IMR-90 (cell line): ENCODE measurements at places on chromosomes 5 and 9. TPM values are rescaled to one million over a fixed set of nuclear protein-coding genes. Genes with fewer than 3 reads are reported as not detected.

GRCh38 chr5:5421149-5421960 is 1.1 kb upstream of the ICE1 start:
- no peaks in the 10 kb centered on the region for H3K27me3 ChIP-seq
- H3K36me3 ChIP-seq, result no peaks in the 10 kb centered on the region
- H3K27ac ChIP-seq, result peak overlapping the region; percentile 65
- peak overlapping the region; percentile 59 for H3K4me3 ChIP-seq

- H3K27ac ChIP-seq, result peak overlapping the region; percentile 78
- peak; percentile 55 for DNase-seq
- H3K27me3 ChIP-seq, result no peaks in the 10 kb centered on the region
- no peaks in the 10 kb centered on the region for H3K36me3 ChIP-seq
- H3K4me1 ChIP-seq, result peaks cover 42% of the 10 kb centered on the region
Measured at GRCh38 chr9:129336601-129337331, 158.7 kb upstream of the IER5L start.

DNA sequence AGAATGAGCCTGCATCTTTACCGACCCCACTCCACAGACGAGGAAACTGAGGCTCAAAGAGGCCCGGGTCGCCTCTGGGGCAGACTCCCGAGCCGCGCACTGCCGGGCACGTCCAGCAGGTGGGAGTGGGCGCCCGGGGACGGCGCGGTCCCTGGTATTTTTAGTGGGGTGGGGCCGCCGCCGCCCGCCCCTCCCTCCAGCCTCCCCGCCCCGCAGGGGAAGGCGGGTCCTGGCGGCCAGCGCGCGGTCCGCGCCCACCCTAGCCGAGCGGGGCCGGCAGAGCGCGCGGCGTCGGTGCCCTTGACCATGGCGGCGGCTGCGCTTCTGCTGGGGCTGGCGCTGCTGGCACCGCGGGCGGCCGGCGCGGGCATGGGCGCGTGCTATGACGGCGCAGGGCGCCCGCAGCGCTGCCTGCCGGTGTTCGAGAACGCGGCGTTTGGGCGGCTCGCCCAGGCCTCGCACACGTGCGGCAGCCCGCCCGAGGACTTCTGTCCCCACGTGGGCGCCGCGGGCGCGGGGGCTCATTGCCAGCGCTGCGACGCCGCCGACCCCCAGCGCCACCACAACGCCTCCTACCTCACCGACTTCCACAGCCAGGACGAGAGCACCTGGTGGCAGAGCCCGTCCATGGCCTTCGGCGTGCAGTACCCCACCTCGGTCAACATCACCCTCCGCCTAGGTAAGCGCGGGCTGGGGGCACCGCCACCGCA is at the start of gene LAMC3:
LAMC3 (plus strand) TSS at position 266 of the 710 bp plus-strand sequence; CDS start at position 307, 41 bp downstream.
- H3K27me3 ChIP-seq, result peaks cover 55% of the 10 kb centered on the region
- peak within 1 kb of the TSS; percentile 16; the same call in 1 of the 2 replicates for H3K4me3 ChIP-seq
- H3K27ac ChIP-seq, result no peak within 1 kb of the TSS
- no peak for DNase-seq

- peaks cover 32% of the 10 kb centered on the region for H3K36me3 ChIP-seq
- no peak for DNase-seq
- no peak overlapping the region for H3K4me3 ChIP-seq
Measured at GRCh38 chr5:33448118-33448517, 7.4 kb downstream of the TARS1 start.

DNA sequence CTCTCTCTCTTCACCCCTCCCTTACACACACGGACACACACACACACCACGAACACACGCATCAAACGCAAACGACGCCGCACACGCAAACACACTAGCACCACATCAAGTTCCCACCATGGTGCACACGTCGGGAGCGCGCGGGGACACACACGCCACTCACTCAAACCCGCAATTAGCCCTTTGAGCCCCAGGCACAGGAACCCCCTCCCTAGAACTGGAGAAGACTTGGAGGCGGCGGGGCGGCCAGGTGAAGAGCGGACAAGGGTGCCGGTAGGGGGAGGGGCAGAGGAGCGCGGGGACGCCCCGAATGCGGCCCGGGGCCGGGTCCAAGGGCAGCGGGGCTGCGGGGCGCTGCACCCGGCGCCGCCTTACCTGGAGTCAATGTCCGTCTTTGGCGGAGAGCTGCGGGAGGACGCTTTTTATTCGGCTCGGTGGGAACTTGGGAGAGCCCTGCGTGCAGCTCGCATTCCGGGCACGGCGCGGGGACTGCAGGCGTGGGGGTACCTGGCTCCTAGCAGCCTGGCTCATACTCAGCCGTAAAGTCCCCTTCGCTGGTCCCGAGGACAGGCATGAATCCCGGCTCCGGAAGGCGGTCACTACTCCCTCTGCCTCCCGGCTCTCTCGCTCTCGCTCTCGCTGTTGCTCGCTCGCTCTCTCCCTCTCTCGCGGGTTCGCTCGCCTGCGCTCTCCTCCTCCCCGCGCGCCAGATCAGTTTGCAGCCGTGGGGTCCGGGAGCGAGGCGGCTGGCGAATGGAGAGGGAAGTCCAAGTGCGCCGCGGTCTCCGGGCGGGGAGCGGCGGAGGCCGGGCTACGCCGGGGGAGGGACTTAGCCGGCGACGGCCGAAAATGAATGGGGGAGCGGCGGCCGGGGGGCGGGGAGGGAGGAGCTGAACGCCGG is at the start of gene BRINP1:
BRINP1 (minus strand) TSS at position 755 of the 901 bp plus-strand sequence. CDS start 56,080 bp downstream, outside the sequence.
- no peaks in the 10 kb centered on the region for H3K27me3 ChIP-seq
- no peak within 1 kb of the TSS for H3K27ac ChIP-seq
- no peaks in the 10 kb centered on the region for H3K4me1 ChIP-seq
- no peaks in the 10 kb centered on the region for H3K36me3 ChIP-seq
- no peak for DNase-seq

GRCh38 chr5:171444582-171444981 is 25.1 kb downstream of the FGF18 start:
- no peaks in the 10 kb centered on the region for H3K27me3 ChIP-seq
- no peaks in the 10 kb centered on the region for H3K36me3 ChIP-seq
- no peak overlapping the region for H3K4me3 ChIP-seq
- H3K27ac ChIP-seq, result no peak overlapping the region
- DNase-seq, result no peak

DNA sequence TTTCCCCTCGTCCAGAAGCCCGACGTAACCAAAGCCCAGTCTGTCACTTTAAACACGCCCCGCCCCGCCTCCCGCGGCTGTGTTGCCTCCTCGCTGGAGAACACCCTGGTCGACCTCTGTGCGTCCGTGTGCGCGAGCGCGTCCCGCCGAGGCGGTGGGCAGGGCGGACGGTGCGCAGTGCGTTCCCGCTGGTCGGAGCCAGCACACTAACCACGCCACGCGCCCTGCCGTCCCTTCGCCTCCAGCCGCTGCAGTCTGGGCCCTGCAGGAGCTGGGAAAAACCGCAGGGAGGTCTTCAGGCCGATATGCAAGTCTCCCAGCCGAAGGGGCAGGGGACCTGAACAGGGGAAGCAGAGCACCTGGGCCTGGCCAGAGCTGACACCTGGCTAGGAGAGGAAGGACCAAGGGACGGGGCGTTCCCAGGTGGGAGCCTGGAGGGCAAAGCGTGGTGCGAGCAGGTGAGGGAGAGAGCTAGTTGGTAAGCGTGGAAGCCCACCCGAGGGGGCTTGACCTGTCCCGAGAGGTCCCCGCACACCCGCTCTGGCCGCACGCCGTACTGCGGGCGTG is 1.3 kb upstream of the PHPT1 start:
- H3K36me3 ChIP-seq, result peaks cover 14% of the 10 kb centered on the region; the same call in 1 of the 2 replicates
- peak; percentile 73 for DNase-seq
- H3K27me3 ChIP-seq, result peaks cover 22% of the 10 kb centered on the region
- H3K4me1 ChIP-seq, result peaks cover 9% of the 10 kb centered on the region
- peak overlapping the region; percentile 92 for H3K4me3 ChIP-seq
- H3K27ac ChIP-seq, result peak overlapping the region; percentile 90

BNC2 gene
- 15.5 and 16.6 TPM in 2 replicates for polyA plus RNA-seq
